ENCODE measurements at places on chromosomes 4 and X.

- DNase-seq = no peak
These were observed 98.6 kb downstream of the AASDH start for GRCh38 chr4:56288663-56289062.

- no peak for DNase-seq
These were observed 171.8 kb upstream of the FAM9B start for GRCh38 chrX:9205599-9206223.

GRCh38 chr4:52105276-52105675 is 54.2 kb downstream of the SPATA18 start:
- DNase-seq = no peak

DNA sequence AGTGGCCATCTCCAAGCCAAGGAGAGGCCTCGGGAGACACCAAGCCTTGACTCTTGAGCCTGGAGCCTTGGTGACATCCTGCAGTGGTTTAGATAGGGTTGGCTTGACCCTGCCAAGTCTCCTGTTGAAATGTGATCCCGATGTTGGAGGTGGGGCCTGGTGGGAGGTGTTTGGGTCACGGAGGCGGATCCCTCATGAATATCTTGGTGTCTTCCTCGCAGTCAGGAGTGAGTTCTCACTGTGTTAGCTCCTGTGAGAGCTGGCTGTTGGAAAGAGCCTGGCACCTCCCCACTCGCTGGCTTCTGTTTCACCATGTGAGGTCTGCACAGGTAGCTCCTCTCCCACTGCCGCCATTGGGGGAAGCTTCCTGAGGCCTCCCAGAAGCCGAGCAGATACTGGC is 38.8 kb downstream of the ADRA2C start:
- DNase-seq = no peak

GRCh38 chr4:174460684-174461083 is 61.6 kb downstream of the HPGD start:
- no peak for DNase-seq

GRCh38 chr4:123649645-123650391 is 253.2 kb downstream of the SPRY1 start:
- no peak for DNase-seq

DNA sequence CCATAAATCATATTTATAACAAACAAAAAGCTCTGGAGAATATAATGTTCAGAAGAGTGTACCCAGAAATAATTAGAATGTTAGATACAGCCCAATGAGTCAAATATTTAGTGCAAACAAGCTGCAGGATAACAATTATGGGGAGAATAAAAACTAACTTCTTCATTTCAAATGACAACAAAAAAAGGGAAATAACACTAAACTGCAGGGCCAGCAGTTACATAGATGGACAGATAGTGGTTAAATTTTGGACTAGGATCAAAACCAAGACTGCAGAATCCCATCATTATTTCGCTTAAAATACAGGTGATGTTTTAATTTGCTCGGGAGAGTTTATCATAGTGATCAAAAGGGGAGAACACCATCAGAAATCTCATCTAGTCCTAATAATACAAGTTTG is 617 bp upstream of the GPR34 start:
- DNase-seq = no peak

GRCh38 chr4:139887962-139888735 is 222.5 kb downstream of the MGST2 start:
- no peak for DNase-seq

DNA sequence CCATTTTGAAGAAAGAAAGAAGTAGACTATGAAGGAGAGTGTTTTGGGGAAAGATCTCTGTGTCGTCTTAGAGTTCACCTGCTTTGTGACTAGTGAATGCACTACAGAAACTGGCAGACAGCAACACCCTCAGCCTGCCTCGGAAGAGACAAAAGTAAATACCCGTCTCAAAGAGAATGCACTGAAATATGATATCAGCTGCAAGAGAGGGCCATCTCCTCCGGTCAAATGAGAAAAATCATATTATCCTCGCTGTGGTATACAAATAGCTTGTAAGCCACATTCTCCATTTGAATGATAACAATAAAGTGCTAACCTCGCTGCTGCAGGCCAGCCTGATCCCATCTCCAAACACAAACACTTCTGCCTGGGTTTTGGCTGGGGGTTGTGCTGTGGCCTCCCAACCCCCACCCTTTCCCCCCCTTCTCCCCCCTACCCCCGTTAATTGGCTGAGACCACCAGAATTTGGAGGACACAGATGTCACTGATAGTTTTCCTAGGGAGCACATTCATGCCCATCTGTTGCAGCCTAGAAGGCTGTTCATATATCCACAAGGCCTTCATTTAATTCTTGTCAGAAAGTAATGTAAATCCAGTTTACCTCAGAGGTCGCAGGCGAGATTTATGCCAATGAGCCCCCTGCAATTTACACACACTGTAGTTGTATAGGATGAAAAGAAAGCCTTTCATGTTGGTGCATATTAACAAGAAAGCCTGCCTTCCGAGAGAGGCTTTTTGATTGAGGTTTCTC is 46.3 kb downstream of the ALPK1 start:
- no peak for DNase-seq

- DNase-seq = no peak
These were observed 18.9 kb downstream of the RPS4X start for GRCh38 chrX:72258174-72258573.

- DNase-seq = no peak
These were observed 12.4 kb downstream of the ZFP92 start for GRCh38 chrX:153423652-153424051.

DNA sequence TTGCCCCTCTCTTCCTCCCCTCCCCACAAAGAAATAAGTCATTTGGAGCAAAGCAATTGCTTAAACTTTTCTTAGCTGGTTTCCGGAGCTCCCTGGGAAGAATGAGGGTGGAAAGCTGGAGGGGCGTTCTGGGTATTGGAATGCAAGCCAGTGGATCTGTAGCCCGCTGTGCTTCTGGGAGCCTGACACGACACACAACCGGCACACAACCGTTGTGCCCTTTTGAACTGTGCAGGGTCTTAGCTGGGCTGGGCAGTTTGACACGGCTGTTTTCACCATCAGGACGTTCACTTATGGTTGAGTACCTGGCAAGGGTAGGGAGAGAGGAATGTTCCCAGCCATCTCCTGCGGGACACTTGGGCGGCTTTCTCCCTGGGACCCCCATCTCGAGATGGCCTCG is 38.3 kb downstream of the SHROOM2 start:
- DNase-seq = no peak

DNA sequence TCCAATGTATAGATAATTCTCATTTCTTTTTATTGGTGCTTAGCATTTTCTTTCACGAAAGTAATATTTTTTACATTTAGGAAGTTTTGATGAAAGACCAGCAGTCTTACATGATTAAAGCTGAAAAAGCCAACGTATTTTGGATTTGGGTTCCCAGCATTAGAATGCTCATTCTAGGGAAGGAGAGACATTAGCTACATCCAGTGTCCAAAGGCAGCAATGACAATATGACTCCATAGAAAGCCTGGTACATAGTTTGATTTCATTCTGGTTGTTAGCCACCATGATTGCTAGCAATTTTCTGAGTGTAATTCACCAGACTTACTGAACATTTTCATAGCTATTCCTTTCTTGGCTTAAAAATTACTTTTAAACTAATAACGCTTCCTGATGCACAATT is 1397.5 kb downstream of the PCDH7 start:
- DNase-seq = no peak

DNA sequence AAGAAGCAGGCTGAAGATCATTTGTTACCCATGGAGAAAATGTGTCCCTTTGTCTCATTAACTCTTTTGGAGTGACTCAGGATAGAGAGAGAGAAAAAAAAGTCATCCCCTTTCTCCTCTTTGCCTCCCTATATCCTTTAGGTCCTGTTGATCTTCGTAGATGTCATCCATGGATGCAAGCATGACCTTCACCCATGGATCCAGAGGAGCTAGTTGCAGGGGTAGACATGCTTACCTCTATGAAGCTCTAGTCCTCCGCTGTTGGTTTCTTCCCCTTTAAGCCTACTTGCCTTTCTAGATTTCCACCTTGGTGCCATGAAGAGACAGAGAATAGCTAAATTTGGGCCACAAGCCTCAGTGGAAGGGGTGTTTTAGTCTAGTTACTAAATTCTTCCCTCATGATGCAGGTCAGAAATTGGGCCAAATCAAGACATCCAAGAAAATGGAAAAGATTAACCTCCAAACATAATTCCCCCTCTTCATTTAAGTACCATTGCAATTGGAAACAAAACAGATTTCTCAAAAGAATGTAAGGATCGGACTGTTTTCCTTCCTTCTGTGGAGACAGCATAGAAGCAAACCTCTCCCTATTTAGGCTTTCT is 178.4 kb downstream of the TECRL start:
- DNase-seq = no peak

GRCh38 chrX:13733506-13733905 is 914 bp downstream of the TRAPPC2 start:
- DNase-seq = no peak

- DNase-seq = no peak
These were observed 2.3 kb upstream of the MAB21L2 start for GRCh38 chr4:150579551-150580234.

DNA sequence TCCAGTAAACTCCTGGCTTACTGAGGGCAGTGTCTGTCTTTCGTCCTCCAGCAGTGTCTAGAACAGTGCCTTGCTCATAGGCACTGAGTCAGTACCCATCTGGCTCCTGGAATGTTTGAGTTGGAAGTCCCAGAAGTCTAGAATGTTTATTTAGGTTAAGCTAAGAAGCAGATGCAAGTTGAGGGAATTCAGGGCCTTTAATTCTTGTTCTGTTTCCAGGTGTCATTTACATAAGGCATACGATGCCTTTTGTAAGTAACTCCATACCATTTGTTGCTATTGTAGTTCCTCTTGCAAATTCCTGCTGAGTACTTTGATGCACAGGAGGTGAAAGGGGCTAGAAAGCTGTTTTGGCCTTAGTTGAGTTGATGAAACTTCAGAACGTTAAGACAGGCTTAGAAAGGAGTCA is 22.2 kb downstream of the ARHGAP10 start:
- no peak for DNase-seq

DNA sequence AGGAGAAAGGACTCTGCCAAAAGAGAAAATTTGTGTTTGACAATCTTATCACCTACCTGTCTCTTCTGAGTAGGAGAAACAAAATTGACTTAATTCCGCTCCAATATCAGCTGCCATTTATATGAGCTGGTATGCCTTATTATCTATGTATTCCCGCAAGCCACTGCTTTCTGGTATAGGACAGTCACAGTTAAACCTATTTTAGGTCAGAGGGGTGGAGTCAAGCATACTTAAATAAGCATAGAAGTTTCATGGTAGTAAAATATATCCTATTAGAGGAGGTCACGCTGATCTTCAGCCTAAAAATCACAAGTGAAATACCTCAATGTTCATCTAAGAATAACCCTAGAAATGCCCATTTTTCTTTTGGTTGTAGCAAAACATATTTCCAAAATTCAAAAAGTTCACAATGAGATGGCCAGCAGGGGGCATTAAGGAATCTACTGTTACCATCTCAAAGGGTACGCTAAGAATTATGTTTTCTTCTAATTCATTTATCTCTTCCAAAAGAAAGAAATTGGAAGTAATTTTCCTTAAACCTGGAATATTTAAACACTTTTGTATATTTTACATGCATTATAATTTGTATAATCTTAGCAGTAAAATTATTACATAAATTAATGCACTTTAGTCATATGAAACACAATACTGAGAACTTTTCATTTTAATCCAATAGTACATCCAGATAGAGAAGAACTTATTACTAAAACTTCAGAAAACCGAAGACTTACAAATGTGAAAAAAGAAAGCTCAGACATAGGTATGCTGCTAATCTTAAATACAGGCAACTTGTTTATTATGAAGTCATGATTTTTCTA is 10.5 kb downstream of the PPAT start:
- DNase-seq = no peak

GRCh38 chr4:15373363-15373762 is 54.5 kb upstream of the C1QTNF7 start:
- no peak for DNase-seq

DNA sequence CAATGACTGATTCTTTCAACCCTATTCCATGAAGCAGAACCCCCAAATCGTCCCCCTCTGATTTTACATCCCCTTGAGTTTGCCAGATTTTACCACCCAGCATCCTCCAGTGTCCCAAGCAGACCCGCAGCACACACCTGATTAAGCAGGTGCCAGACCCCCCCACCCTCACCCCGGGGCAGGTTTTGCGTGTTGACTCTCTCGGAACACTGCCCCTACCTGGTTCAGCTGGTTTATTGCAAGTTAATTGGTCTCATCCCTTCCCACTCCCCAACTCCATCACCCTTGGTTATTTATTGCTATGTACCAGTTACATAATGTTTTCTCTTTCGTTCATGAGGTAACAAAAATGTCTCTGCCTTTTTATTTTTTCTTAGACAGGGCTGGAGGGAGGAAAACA is 258.4 kb downstream of the BCOR start:
- no peak for DNase-seq

GRCh38 chr4:56870946-56871345 is 36.8 kb upstream of the REST start:
- DNase-seq = no peak

DNA sequence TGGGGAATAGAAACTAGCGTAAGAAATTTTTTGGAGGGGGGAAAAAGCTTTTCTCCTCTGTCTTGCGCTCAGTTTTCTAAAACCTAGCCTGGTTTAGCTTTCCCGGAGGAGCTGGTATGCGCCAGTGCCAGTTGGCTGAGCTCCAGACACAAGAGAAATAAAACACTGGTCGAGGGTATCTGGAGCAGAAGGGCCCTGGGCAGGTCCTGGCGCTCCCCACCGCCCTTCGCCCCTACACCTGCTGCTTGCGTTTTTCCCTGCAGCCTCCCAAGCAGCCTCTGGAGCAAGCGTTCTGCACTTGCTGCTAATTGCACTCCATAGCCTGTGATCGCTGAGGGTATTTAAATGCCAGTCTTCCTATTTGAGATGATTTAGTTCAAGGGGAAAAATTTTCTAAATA is 816 bp downstream of the EREG start:
- no peak for DNase-seq

- DNase-seq = no peak
These were observed 81.5 kb downstream of the CLCN5 start for GRCh38 chrX:50003927-50004326.

DNA sequence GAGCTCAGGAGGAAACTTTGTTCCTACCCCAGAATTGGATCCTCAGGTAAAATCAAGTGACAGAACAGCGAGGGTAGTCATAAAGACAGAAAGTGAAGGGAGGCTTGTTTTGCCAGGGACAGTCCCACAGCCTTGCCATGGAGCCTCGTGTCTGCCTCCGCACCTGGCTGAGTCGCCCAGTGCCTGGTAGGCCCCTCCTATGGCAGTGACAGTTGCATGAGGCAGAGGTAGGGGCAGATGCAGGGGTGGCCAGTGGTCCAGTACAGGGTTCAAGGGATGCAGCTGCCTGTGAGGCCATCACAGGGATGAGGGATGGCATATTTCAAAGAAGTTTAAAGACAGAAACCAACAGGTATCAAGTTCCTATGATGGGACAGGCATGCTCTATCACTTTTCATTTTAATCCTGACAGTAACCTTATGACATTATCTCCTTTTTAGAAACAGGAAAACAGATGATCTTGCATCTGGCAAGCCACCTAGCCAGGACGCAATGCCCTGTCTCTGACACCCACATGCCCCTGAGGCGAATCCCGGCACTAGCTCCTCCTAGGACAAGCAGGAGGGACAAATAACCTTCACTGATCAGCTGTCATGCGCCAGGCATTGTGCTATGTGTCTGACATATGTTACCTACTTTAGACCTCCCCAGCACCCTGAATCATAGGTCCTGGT is 127.4 kb upstream of the ENPP6 start:
- DNase-seq = no peak

All from activated T-helper 9 cell treated with anti-CD3 and anti-CD28 coated beads, Interleukin-2, amount 50 U/mL, for 16 hours (primary cell).